ENCODE measurements at places on chromosomes 6 and 20.

DNA sequence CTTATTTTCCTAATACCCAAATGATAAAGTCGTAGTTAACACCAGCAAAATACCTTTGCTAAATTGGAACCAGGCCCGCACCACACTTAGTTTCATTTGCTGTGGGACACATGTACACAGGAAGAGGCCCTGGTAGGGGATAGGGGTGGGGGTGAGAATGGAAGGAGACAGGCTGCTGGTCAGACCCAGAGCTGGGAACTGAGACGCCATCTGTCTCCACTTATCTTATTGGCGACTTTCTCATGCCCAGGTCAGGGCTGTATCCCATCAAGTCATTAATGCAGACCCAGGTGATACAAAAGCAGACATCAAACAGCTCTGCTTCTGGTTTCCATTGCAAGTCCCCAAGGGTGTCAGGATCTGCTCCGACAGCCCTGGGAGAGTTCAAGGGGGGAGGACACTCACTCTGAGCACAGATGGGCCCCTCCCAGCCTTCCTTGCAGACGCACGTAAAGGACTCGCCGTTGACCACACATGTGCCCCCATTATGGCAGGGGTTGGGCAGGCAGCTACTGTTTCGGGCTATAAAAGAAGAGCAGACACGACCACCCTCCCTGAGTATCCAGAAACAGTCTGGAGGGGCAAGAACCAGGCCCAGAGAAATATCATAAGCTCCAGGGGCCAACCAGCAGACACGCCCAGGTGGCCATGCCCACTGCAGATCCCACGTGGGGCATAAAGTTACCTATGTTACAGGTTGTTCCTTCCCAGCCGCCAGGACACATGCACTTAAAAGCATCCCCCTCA lies 29.2 kb downstream of the JAG1 start:
- DNase-seq = no peak

- no peak for DNase-seq
These were observed 659.2 kb downstream of the PRKN start for GRCh38 chr6:162068340-162068739.

DNA sequence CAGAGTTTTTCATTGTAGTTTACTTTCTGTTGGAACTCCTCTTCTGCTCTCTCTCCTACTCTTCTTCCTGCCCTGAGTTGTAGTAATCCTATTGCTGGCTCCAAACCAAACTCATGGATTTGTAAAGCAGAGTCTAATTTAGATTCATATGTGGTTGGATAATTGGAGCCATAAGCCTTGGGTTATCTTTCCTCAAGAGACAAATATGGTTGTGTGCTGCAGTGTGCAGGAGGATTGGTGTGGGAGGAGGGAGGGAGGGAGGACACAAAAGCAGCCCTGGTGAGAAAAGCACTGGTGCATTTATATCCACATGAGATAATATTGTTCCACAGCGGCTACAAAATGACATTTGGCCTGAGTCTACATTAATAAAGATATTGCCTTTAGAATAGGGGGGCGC lies 4.2 kb downstream of the HLA-G start:
- DNase-seq = no peak

GRCh38 chr6:130978660-130979396 lies 84.2 kb downstream of the EPB41L2 start:
- DNase-seq = no peak

- DNase-seq = no peak
These were observed 75.3 kb downstream of the SNAP91 start for GRCh38 chr6:83633609-83634008.

DNA sequence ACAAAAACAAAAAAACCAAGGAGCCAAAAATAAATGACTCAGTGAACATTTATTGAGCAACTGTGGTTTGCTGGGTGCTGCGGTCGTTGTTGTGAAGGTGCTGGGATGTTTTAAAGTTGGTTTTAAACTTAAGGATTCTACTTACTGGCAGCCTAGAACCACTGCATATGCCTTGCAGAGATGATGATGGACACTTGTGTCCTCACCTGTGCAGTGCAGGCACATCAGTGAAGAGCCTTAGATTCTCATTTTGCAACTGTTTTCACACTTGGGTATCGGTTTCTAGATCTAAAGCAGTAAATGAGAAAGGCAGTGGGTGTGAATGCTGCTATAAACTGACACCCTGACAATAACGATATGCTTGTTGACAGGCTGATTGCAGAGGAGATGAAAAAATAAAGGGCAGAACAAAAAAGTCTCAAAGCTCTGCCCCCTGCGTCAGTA lies 68.8 kb downstream of the UTRN start:
- no peak for DNase-seq

DNA sequence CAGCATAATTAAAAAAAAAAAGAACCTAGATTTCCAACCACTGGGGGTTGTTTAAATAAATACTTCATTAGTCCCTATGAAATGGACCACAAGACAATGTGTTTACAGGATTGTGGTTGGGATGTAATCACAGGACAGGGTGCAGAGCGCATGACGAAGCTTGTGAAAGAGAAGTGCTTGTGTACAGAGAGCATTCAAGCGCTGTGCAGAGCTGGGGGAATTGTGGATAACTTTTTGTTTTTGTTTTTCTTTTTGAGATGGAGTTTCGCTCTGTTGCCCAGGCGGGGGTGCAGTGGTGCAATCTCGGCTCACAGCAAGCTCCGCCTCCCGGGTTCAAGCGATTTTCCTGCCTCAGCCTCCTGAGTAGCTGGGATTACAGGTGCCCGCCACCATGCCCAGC lies 22.3 kb downstream of the LAMA5 start:
- no peak for DNase-seq

- no peak for DNase-seq
These were observed 47.2 kb downstream of the CTNNBL1 start for GRCh38 chr20:37741055-37741454.

GRCh38 chr20:61748376-61748775 lies 317.3 kb downstream of the TAF4 start:
- DNase-seq = no peak

- DNase-seq = no peak
These were observed 193.4 kb upstream of the SUPT3H start for GRCh38 chr6:45571159-45571558.

- DNase-seq = no peak
These were observed 72.5 kb downstream of the NDUFAF5 start for GRCh38 chr20:13857304-13857703.

- DNase-seq = no peak
These were observed 637.4 kb downstream of the CD109 start for GRCh38 chr6:74333406-74333805.

GRCh38 chr20:41956338-41957074 lies 338.3 kb upstream of the CHD6 start:
- no peak for DNase-seq

DNA sequence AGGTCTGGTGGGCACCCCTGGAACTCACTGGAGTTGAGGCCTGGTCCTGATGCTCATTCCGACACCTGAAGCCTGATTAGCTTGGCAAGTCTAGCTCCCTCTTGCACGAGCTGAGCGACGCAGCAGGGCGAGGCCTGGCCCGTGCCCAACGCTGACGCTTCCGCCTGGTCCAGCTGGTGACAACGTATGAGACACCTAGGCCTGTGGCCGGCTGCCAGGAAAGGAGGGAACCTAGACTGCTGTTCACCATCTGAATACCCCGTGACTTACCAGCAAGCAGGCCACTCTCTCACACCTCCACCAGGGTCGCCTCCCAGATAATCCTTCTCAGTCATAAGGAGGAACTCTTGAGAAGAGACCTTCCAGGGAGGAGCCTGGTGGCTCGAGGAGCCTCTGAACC lies 24.5 kb downstream of the YTHDF1 start:
- no peak for DNase-seq

DNA sequence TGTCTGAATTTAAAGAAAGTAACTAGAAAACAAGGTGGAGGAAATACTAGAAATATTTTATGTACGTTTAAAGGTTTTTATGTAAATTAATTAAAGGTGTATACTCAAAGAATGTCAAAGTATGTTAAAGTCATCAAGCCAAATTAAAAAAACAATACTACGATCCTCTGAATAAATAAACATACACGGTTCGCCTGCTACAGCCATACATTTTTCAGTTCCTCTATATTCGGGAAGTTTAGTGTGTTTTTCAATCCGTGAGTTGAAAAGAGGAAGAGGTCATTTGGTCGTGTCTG lies 626 bp downstream of the STX7 start:
- no peak for DNase-seq

DNA sequence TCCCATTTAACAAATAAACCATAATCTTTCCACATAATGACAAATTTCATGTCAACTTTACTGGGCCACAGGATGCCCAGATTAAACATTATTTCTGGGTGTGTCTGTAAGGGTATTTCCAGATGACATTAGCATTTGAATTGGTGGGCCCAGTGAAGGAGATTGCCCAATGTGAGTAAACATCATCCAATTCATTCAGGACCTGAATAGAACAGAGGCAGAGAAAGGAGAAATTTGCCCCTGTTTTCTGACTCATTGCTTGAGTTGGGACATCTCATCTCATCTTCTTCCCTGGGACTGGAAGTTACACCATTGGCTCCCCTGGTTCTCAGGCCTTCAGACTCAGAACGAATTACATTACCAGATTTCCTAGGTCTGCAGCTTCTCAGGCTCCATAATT lies 142.9 kb downstream of the TPBG start:
- DNase-seq = no peak

DNA sequence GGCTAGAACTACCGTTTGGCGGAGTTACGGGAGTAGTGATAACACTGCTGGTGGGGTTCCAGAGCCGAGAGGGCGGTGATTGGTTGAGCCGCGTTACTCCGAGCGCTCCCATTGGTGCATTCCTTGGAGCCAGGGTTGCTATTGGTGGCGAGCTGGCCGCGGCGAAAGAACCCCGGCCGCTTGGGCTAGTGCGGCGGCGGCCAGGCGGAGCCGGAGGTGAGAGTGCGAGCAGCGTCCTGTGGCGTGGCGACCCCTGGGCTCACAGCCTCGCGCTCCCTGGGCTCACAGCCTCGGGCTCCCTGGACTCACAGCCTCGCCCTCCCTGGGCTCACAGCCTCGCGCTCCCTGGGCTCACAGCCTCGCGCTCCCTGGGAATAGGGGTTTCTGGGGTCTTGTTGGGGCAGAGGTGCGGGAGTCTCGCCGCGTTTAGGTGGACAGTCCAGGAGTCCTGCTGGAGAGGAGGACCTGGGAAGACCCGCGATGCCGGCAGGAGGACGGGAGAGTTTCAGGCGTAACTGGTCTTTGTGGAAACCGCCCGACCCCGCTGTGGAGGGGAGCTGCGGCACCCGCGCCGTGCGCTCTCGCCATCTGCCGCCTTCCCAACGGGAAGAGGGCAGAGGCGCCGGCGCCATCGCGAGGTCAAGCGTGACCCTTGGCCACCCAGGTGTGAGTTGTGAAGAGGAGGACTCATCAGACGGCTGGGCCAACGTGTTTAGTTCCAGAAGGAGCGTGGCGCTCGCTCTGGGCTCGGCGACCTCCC lies 12.2 kb downstream of the PRDM13 start:
- no peak for DNase-seq

DNA sequence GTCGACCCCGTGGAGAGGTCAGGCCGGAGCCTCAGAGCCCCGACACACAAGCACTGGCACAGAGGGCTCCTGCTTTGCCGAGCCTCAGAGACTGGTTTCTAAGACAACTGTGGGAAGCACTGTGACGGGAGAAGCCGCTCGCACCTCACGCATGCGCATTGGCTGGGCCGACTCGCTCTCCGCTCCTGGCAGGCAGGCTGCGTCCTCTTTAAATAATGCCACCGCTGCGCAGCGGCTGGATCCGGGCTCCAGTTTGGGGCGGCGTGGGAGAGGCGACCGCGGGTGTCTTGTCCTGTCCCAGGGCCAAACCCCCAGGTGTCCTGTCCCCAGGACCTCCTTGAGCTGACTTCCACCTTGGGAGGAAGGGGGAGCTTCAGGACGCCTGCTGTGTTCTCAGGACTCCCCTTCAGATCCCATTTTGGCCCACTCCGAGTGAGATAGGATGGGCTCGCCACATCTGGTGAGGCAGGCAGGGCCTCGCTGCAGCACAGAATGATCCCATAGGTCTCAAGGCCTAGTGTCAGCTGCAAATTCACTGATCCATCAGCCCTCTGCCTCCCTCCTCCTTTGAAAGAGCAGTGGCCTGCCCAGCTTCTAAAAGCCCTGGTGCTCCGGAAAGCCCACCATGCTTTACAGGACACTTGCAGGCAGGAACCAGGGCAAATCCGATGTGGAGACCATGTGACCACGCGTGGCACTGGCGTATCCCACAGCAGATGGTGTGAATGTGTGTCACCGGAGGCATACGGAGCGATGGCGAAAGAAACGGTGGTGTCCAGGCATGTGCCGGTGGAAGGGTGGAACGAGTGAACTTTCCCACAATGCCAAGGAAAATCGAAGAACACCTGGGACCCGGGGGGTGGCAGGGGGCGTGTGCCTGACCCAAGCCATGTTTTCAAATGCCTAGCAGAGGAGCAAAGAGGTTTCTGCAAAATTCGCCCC lies 169.3 kb upstream of the ZNF337 start:
- DNase-seq = no peak

DNA sequence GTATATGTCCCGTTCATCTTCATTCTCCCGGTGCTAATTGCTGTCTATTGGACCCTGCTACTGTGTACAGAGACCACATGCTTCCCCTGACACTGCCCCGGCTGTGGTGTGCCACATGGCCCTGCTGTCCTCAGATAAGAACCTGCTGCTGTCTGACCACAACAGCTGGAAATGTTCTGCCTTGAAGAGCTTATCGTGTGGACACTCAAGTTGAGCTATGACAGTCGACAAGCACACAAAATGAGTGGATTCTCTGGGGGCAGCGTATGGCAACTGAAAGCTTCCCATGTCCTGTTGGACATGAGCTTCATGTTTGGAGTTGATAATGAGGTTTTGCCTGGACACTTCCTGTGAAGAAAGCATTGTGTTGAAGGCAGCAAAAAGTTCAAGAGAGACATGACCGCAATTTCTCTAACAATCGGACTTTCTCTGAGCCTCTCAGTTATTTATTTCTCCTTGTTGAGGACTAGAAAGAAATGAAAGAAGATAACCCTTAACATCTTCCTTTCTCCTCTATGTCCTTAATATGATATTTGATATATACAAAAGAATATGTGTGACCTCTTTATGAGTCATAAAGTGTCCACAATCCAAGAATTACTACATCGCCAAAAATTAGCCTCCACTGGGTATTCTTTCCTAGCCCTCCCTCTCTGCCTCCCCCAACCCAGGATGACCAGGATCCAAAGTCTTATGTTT lies 187.1 kb upstream of the TCF21 start:
- no peak for DNase-seq

- DNase-seq = no peak
These were observed 176.7 kb downstream of the HACE1 start for GRCh38 chr6:104682722-104683643.

- no peak for DNase-seq
These were observed 173.4 kb downstream of the PLCB1 start for GRCh38 chr20:8305449-8305978.

GRCh38 chr20:24986436-24987015 lies 6.0 kb downstream of the APMAP start:
- no peak for DNase-seq

GRCh38 chr6:61886608-61887259 lies 399.3 kb downstream of the KHDRBS2 start:
- DNase-seq = no peak

DNA sequence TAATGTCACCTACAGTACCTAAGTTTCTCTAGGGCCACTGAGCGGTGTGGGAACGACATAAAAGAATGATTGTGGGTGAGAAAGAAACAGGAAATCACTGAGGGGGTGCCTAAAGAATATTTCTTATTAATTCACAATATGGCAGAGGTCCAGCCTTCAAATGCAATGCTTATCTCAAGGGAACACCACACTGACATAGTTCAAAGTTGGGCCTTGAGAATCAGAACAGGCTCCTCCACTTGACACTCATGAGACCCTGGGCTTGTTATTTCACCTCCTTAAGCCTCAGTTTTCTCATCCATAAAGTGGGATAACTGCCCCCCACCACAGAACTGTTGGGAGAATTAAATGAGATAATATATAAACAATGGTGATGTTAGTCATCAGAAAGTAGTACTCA lies 40.4 kb upstream of the ARHGAP18 start:
- no peak for DNase-seq

Measured in esophagus squamous epithelium (tissue), 5 donors.